ENCODE measurements at places on chromosomes 2 and 18.

DNA sequence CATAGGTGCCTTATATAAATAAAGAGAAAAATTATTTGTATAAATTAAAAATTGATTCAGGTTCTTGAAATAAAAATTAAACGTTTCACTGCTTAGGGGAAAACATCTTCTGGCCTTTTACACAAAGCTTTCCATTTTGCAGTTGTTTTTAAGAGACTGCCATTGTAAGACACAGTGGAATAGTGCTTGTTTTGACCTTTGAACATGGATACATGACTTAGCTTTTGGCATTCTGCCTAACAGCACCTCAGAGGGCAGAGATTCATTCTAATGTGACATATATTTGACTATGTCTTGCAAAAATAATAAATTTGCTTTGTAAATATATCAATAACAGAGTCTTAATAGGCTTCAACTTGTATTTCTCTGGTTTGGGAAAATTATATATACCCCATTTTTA lies 142.1 kb downstream of the SLC4A10 start:
- DNase-seq, result no peak

DNA sequence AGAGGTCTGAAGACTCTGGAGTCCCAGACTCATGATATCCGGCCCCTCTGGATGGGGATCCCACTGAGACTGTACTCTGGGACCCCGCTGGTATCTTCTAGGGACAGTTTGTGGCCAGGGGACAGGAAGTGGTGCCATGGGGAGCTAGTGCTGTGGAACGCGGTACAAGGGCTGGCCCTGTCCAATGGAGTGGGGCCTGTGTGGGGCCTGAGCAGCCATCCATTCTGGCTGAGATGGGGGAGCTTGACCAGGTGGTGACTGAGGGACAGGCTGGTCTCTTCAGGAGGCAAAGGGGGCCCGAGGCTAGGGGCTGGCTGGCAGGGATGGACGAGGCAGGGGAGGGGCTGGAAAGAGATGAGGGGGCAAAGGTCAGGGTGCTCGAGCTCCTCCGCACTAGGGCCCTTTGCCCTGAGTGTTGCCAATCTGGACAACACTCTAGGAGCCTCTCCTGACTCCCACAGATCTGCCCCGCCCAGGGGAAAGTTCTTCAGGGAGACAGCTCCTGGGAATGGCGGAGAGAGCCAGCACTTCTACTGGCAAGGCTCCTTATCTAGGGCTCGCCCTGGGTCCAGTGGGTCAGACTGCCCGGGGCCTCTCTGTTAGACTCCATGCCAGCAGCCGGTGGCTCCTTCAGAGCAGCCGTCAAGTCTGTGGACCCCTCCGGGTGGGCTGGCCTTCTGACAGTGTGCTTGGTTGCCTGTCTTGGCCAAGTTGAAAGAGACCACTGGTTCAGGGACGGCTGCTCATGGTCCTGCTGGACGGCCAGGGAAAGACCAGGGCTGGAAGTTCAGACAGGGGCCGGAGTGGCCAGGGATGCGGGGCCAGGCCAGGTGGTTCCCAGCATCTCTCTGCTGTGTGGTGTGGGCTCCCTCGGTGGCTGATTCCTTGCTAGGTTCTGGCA lies 12.3 kb downstream of the MALL start:
- no peak for DNase-seq

GRCh38 chr2:232628466-232629128 lies 4.8 kb upstream of the EFHD1 start:
- DNase-seq, result no peak

GRCh38 chr2:166193407-166193806 lies 65.6 kb upstream of the SCN1A start:
- DNase-seq, result no peak

- no peak for DNase-seq
Measured at GRCh38 chr2:56465491-56465890, 281.7 kb downstream of the CCDC85A start.

DNA sequence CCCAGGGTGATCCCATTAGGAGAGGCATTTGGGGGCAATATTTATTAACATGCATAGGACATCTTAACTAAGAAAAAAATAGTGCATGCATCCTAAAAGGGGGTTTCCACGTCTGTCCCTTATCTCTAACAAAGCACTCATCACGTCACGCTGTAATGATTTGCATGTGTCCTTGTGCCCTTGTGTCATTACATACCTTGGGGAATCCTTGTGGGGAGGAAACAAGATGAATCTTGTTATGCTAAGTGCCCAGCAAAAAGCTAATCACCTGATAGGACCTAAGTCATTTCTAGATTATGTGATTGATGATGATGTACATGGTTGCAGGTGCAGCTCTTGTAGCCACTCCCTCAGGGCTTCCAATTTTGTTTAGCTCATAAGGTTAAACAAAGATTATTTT lies 250.9 kb downstream of the FBXO15 start:
- DNase-seq, result no peak

- DNase-seq, result no peak
Measured at GRCh38 chr18:67518566-67518965, 2.0 kb upstream of the DSEL start.

GRCh38 chr2:99487906-99488305 lies 1.9 kb downstream of the REV1 start:
- no peak for DNase-seq

DNA sequence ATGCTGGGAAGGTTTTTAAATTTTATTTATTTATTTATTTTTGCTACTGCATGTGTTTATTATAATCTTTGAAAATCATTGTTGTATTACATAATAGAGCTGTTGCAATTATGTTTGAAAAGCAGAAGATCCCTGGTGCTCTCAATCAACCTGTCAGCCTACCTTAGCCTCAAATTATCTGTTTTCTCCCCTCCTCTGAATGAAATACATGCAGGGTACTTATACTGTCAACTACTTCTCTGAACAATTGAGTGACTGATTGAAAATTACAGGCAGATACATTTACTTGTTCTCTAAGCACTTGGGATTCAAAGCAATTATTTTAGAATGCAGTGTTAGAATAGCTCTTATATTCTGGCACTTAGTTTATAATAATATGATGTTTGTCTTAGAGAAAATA lies 8.1 kb downstream of the KYNU start:
- DNase-seq, result no peak

GRCh38 chr2:197801033-197801432 lies 3.4 kb upstream of the PLCL1 start:
- DNase-seq, result no peak

DNA sequence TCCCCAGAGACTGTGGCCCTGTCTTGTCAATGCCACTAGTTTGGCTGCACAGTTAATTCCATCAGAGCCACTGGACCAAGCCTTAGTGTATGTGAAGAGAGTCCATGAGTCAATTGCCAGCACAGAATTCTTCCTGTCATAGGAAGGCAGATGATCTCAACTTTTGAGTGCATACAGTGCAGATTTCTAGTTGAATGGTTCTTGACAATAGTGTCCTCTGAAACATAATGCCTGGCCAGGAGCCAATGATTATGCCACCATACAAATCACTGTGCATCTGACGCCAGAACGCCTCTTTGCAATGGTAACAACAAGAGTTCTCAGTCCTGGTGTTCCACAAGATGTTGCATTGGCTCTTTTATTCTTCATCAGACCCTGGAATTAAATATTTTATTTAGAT lies 7.1 kb downstream of the NEUROD1 start:
- no peak for DNase-seq

DNA sequence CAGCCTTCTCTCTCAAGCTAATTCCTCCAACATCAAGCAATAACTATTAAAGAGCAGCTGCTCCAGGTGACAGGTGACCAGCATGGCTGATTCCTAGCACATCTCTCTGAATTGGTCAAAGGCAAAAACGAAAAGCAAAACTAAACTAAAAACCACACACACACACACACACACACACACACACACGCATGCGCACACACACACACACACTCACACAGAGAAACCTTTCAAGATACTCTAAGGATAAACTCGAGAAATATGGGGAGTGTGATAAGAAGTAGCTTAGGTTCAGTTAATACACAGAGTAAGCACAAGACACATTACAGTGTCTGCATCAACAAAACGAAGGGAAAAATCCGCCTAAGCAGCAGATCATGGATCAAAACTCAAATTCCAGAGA lies 74.5 kb upstream of the FZD7 start:
- DNase-seq, result no peak

- DNase-seq, result no peak
Measured at GRCh38 chr2:80852079-80852807, 547.7 kb upstream of the LRRTM1 start.

DNA sequence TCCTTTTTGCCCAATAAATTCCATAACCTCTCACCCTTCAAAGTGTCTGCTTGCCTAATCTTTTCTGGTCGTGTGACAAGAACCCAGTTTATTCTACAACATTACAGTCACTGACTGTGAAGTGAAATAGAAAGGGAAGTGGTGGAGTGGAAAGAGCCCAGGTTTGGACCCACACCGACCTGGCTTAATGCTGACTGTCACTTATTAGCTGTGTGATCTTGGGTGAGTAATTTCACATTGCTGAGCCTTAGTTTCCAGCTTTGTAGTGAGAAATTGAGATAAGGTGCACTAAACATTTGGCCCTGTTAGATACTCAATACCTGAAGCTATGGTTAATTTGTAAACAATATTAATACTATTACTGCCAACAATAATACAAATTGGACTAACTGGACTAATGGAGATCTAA lies 291.1 kb downstream of the AGPS start:
- DNase-seq, result no peak

DNA sequence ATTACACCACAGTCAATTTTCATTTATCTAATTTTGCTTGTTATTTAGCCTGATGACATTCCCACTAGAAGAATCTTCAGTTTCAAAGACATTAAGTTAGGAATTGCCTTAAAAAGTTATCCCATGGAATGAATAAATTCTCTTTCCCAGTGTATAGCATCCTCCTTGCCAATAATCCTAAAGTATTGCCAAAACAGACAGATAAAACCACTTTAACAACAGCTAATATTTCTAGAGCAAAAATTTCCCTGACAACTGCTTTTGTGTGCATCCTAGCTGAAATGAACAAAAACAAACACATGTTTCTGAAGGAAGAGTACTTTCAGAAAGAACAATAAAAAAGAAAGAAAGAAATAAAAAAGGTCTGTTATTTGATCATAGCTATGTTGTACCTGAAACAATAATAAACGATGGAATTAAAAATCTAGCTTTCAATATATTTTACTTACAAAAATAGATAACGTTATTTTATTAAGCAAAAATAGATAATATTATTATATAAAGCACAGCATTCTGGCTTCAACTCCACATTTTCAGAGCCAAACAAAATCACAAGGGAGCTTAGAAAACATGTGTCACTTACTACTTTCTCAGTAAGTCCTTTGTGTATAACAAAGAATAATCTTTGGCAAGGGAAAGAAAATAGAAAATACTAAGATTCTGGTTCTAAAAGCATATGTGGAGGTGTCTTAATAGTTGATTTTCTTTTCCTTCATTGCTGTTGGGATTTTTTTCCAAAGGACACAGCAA lies 939.0 kb upstream of the CRIM1 start:
- DNase-seq, result no peak

DNA sequence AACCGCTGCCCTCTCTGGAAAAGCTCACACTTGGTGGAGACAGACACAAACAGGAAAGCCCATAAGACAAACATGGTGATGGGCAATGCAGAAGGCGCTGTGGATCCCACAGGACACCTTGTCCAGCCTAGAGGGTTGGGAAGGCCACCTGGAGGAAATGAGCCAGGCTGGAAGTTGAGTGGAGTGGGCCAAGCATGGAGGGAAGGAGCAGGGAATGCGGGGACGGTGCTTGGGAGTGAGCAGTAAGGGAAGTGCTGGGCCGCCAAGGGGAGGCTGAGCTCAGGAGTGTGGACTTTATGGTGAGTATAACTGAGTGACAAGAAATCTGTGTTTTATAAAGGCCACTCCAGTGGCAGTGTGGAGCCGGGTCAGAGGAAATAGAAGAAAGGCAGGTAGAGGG lies 2.8 kb upstream of the GRHL1 start:
- no peak for DNase-seq

DNA sequence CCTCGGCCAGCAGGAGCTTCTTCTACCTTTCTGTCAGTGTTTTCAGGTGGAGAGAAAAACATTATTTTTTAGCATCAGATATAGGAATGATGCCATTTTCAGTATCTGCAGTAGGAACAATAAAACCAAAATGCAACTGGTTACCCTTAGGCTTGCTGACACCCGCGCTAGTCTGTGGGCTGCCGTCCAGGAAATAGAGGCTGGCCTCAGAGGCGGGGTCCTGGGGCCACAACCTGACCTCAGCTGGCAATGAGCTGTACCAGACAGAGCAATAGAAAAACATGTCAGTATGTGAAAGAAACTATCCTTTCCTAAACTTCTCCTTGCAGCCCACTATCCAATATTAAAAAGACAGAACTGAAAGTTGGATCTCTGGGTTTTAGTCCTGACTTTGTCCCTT lies 4.6 kb upstream of the ST6GAL2 start:
- no peak for DNase-seq

DNA sequence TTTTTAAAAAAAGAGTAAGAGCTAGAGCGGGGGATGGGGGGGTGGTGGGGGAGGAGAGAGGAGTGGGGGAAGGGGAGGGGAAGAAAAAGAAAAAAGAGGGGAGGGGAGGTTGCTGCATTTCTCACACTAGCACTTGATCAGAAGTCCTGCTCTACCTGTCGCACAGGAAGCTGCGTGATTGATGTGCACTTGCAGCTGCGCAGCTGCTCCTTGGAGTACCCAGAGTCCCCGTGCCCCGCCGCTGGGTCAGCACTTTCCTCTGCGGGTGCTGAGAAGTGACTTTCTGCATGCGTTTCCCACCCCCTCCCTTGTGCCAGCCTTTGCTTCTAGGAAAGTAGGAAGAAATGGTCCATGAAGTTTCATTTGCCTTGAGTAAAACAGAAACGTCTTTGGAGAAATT lies 297.3 kb downstream of the ETAA1 start:
- DNase-seq, result no peak

DNA sequence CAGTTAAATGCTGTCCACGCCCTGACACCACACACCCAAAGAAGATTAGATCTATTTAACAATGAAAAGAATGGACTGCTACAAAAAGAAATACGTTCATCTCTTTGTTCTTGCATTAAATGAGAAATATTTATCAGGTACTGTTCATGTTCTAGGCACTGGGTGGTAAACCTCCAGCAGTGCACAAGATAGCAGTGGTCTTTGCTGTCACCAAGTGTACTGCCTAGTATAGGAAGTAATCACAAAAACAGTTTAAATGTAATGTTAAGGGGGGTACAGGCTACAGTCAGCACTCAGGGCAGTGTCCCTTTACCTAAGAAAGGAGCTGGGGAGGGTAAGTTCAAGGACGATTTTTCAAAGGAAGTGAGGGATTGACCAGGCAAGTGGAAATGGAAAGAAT lies 443.6 kb downstream of the PARD3B start:
- DNase-seq, result no peak

GRCh38 chr2:128639693-128640092 lies 321.0 kb upstream of the HS6ST1 start:
- DNase-seq, result no peak

DNA sequence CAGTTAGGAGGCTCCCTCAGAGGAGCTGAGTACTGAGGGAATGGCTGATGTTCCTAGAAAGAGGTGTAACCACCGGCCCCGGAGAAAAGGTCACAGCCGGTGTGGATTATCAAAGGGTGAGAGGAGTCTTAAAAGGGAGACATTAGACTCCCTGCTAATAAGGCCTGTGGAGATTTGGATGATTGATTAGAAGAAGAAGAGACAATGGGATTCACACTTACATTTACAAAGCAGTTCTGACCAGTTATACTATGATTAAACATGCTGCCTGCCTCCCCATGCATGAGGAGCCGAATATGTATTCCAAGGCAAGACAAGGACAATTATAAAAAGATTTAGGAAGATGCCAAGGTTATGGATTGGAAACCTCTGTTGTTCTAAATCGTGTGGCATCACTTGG lies 302.4 kb downstream of the SLC4A3 start:
- no peak for DNase-seq

GRCh38 chr2:222882484-222882928 lies 21.7 kb downstream of the ACSL3 start:
- DNase-seq, result no peak
